ENCODE measurements at places on chromosomes 3 and 15.

DNA sequence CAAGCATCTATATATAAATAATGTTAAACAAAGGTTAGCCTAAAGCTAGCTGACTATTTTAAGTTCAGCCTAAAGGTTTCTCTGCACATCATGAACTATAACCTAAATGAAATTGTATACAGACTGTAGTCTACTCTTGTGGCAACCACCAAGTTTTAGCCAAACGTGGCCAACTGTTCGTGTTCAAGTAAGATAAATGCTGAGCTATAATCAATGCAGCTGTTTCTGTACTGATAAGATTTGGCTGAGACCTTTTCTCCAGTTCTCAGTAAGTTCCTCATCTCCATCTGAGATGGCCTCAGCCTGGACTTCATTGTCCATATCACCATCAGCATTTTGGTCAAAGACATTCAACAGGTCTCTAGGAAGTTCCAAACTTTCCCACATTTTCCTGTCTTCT is 43.7 kb upstream of the IGSF10 start:
- no peak for DNase-seq

- no peak for DNase-seq
Measured at GRCh38 chr15:78850352-78850751, 22.3 kb upstream of the MORF4L1 start.

DNA sequence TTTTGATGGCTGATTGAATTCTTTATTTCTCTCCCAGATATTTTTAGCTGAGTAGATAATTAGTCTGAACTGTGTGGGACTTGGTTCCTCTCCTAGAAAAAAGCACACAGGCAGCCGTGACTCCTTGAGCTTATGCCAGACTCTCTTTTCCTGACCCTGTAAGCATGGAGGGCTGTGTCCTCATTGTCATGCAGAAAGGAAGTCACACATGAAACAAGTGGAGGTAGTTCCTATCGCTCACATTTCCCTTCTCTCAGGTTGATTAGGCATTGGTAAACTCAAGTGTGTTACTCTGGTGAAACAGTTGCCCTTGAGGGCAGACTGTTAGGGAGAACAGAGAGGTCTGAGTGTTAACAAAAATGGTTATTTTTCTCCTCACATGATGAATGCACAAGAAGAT is 6.3 kb upstream of the RTP4 start:
- peak; percentile 12 for DNase-seq

DNA sequence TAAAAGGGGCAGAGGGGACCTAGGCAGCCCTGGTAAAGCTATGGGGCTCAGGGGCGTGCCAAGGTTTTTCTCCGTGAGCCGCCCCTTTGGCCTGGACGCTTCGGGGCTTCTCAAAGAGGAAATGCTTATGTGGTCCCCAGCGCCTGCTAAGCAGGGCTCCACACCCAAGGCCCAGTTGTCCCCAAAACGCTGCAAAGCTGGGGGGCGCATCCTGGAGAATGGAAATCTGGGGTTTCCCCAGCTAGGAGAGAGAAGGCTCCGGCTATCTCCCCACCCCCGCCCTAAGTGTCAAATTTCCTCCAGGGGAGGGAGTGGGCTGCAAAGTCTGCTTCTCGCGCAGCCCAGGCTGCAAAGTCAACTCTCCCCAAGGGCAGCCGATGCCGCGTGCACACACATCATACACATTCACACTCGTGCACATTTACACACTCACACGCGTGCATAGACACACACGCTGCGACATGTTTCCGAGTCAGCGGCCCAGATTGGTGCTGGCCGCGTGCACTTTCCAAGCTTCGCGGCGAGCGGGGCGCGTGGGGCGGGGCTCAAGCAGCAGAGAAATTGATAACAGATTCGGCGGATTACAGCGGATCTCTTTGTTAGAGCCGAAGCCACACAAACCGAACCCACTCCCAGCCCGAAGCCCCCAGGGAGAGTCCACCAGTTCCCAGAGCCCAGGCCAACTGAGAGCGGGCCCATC is 4.5 kb downstream of the WNT5A start:
- DNase-seq: peak; percentile 78

- DNase-seq: peak; percentile 56
Measured at GRCh38 chr3:102733791-102734563, 299.2 kb downstream of the ZPLD1 start.

GRCh38 chr3:10556312-10556711 is 50.9 kb upstream of the ATP2B2 start:
- no peak for DNase-seq

- no peak for DNase-seq
Measured at GRCh38 chr15:90686435-90687218, 30.5 kb upstream of the BLM start.

- DNase-seq: no peak
Measured at GRCh38 chr15:39777496-39777895, 5.1 kb downstream of the FSIP1 start.

DNA sequence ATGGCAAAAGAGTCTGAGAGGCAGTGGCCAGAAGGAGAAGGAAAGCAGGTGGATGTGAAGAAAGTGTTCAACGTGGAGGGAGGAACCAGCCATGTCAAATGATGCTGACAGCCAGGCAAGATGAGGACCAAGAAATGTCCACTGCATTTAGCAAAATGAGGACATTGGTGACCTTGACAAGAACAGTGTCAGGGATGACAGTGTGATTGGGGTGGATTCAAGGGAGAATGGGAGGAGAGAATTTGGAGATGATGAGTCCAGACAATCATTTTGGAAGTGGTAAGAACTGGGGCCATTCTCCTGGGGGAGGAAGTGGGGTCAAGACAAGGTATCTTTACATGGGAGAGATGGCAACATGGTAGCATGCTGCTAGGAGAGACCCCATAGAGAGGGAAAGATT is 47.4 kb downstream of the CPN2 start:
- DNase-seq: no peak

DNA sequence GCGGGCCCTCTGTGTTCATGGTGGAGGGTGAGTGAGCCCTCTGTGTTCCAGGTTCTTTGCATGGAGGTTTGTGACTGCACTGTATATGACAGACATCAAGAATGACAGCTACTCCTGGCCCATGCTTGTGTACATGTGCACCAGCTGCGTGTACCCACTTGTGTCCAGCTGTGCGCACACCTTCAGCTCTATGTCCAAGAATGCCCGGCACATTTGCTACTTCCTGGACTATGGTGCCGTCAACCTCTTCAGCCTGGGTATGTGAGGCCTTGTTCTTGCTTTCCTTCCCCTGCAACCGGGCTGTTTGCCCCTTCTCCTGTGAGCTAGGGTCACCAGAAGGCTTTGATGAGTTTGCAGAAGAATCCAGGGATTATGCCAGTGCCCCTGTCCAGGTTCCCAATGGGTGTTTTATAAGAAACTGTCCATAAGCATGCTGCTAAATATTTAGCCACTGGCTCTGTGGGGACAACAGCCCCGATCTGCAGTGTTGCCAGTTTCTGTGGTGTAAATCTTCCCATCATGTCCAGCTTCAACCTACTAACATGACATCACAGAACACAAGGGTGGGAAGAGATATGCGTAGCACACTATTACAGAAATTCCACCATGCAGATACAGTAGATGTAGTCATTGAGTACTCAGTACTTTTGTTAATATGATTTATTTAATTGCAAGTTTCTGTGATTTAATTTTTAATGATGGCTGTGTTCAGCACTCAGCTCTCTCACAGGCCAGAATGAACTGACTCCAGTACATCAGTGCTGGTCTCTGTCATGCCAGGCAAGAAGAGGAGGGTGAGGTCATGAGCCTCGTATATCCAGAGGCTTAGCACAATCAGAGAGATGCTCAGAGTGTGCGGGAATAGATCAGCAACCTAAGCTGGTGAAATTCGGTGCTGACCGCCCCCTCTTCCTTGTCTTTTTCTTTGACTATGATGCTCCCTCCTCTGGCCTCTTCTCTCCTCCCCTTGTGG is 29.2 kb upstream of the KIF23 start:
- no peak for DNase-seq

DNA sequence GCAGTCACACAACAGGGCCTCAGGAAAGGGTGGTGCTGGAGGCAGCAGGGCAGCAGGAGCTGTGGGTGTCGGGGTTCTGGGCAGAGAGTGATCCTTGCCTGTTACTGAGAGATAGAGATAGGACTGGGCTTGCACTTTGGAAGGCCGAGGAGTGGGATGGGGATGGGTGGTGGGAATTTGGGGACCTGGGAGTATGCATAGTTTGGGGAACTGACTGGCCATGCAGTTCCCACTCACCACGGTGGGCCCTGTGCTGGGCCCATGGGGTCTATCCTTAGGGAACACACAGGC is 192.5 kb upstream of the LINGO1 start:
- DNase-seq: no peak

DNA sequence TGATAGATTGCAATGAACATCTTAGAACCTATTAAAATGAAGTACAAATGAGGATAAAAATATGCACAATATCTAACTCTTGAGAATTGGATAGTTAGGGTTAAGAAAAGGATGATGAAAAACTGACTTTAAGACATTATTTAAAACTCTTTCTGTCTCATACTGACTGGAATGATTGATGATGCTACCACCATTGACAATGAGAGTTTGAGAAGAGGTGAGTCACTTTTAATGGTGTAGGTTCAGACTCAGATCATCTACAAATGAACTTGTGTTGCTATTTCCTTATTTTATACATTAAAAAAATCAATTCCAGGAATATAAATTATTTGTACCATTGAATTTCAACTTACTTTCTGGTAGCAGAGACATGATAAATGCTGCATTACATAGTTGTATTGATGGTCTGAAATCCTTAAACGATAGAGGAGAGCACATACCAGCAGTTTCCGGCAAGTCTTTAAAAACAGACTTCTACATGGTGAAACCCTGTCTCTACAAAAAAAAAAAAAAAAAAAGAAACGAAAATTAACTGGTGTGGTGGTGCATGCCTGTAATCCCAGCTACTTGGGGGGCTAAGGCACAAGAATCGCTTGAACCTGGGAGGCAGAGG is 409.0 kb downstream of the OTOL1 start:
- no peak for DNase-seq

DNA sequence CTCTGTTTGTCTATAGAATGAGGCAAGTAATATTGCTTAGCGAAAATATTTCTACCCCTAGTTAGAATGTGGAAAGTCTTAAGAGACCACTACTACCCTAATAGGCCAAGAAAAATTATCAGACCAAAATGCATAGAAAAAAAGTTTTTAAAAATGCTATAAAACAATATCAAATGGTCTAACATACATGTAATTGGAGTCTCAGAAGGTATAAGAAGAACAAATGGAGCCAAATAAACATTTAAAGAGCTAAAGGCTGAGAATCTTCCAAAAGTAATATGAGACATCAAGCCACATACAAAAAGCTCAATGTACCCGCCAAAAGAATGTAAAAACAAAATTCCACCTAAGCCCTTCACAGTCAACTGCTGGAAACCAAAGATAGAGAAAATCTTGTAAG is 133.5 kb upstream of the GADL1 start:
- DNase-seq: no peak

DNA sequence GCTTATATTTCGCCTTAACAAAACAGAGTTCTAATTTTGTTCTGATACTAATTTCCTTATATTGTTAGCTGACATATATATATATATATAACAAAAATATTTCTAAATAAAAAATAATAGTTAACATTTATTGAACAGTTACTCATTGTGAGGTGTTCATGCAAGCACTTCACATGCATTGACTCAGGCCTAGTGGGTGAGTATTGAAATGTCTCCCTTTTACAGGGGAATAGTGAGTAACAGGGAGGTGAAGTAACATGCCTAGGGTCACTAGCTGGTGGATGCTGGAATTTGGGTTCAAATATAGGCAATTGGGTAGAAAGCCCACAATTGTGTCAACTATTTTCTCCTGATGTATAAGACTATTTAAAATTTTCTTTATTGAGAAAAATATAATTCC is 102.6 kb upstream of the ZPLD1 start:
- no peak for DNase-seq

GRCh38 chr15:72783004-72783639 is 436 bp downstream of the ADPGK start:
- peak; percentile 66 for DNase-seq

DNA sequence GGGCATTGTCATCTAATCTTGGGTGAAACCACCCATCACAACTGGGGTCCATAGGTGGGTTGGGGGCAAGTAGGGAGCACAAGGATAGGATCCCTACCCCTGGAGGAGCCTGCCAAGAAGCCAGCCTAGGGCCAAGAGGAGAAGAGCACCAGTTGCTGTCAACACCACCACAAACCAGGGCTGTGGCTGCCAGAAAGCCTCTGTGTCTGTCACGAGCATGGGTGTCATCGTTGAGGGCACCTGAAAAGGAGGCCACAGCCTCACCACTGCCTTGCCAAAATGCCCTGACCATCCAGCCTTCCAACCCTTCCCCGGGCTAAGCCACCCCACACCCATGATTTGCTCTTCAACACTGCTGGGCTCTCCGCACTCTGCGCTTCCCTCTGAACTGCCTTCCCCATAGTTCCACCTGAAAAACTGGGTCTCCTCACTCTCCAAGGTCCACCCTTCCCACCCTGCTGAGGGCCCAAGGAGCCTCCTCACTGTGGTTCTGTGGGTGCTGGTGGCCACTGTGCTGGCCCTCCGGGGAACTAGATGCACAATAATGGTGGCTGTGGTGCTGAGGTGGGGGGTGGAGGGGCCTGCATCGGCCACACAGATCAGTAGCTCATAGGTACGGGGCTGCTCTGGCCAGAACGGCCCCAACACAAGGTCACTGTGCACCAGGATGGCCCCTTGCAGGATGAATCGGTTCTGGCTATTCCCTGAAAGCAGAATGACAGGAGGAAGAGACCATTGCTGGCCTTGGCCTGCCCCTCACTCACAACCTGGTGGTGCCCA is 6.2 kb upstream of the IP6K1 start:
- no peak for DNase-seq

GRCh38 chr3:170352936-170353335 is 4.6 kb upstream of the SKIL start:
- DNase-seq: no peak

GRCh38 chr3:22585504-22585903 is 617.6 kb upstream of the UBE2E2 start:
- DNase-seq: no peak

GRCh38 chr15:92417716-92418115 is 24.0 kb downstream of the ST8SIA2 start:
- no peak for DNase-seq

DNA sequence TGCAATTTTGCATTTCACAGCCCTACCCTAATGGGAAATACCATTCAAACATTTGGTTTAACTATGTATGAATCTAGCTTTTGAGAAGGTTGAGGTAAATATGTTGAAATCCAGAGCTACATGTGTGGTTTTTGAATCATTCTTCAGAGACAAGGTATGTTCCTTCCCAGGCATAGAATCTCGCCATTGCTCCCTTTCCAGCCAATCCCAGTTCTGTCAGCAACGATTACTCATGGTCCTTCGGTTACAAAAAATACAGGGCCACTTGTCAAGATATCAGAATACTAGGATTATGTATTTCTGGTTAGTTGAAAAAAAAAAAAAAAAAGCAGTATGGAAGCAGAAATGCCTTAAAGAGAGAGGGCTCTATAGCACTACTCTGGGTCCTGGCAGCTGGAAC is 182.4 kb downstream of the RBMS3 start:
- no peak for DNase-seq

- no peak for DNase-seq
Measured at GRCh38 chr3:180335050-180335449, 266.9 kb upstream of the TTC14 start.

All from muscle of leg (tissue), 16 donors.